Panc1 (cell line): ENCODE measurements at places on chromosomes 16 and 17.

DNA sequence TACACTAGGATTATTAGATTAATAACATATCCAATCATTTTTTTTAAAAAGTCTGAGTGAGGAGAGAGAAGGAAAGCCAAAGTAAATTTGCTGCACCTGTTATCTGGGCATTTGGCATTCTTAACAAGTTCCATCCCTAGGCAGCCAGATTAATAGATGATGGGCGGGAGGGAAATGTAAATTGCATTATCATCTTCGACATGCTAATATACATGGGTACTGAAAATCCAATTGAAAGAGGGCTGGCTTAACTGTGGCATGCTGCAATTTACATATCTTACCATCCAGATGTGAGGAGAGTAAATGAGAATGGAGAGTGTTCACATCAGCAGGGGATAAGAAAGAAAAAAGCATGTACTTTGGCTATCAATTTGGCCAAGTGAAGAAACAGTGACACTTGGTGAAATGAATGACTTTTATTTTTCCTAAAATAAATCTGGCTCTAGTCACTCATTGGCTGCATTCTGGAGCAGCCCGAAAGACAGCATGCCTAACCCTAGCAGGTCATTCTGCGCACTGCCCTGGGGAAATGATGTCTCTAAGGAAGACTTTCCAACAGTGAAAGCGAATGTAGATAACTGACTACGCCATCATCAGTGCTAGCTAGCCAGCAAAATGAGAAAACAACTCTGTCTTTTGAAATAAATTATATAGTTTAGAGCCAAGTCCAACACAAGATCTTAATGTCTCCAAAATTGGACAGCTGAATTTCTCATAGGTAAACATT is 57.9 kb downstream of the HYDIN start:
- no peak for DNase-seq

DNA sequence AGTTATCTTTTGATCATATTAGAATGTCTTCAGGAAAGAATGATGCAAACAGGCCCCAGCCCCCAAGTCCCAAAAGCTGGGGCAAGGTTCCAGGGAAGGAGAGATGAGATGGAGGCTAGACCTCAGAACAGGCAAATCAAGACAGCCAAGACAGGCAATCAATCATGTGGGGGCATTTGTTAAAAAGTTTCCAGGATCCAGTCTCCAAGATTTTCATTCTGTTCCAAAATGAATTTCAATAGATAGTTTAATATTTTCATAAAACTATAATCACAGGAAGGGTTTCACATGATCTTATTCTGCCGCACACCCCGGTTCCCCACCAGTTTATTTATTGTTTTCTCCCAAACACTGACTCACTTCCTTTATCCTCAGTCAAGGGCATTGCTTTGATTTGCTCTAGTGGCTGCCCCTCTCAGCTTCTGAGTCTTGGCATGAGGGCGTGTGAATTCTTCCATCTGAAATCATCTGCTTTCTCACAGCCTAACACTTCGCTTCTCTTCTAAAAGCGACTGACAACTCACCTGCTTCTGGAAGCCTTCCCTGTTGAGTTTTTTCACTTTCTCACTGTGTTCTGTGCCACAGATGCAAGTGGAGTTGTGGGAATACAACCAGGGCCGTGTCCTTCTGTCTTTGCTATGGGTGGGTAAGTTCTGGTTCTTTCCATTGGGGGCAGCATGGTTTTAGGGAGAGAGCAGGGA is 12.2 kb upstream of the TERF2 start:
- no peak for DNase-seq

DNA sequence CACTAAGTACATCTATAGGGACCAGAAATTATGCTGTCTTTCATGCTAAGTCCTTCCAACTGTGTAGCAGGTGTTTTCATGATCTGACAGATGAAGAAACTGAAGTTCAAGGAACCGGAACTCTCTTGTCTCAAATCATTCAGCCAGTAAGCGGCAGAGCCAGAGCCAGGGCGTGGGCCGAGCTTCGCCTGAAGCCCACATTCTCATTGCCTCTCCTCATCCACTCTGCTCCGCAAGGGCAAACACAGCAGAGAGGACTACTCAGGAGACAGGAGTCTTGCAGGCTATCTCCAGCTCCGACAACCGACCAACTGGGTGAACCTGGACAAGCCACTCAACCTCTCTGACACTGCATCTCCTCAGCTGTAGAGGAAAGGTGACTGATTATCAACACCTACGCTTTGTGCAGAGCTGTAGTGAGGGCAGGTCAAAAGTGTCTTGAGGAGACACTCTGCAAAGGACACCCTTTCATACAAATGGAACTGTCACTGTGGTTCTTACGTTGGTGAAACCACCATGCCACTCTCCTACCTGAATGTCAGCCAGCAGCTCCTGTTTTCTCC is 72.9 kb downstream of the CYTH1 start:
- DNase-seq: no peak

DNA sequence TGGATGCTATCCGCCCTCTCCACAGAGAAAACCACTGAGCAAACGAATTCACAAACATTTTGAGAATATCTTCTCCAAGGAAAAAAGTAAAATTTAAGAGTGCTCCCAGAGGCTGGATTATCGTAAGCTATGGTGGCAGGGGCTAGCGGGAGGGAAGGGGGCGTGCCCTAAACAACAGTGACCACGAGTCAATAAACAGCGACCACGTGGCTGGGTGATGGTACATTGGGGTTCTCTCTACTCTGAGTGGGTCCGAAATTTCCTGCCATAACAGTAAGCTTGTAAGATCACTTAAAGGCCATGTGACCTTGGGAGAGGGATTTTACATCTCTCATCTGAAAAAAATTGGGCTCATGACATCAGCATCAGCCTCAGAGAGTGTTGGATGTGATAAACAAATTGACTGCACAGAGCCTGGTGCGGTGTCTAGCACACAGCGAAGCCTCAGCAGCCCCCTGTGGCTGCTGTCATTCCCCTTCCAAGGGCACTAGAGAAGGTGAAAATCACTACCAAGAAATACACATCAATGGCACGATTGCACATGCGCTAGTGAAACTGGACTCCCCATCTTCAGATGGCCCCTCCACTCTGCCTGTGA is 213.2 kb downstream of the XYLT1 start:
- no peak for DNase-seq

GRCh38 chr17:31250229-31250628 is 46.8 kb downstream of the OMG start:
- DNase-seq: no peak

- DNase-seq: no peak
Measured at GRCh38 chr17:47717979-47718621, 14.9 kb upstream of the TBX21 start.

DNA sequence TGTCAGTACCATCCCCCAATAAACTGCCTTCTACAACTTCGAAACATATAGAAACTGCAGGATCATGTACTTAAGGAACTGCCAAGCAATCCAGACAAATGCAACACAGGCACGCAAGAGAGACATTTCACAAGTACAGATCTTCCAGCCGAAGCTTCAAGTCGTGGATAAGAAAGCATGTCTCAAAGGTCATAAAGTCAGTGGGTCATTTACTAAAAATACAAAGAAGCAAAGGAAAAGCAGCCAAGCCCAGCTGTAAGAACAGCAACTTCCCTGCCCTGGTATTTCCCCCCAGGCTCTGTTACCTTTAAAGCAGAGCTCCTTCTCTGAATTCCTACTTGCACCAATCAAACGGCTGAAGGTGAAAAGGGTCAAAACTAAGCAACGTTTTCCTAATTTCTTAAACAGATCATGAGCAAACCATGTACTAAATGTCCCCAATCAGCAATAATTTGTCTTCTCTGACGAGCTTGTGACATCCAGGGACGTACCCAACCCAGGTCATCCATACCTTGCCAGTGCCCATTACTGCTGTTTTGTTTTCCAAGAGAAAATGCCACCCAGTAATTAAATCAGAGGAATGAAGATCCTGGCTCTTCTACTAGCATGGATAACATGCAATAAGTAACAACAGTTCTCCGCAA is 1.7 kb downstream of the AKTIP start:
- DNase-seq: no peak

DNA sequence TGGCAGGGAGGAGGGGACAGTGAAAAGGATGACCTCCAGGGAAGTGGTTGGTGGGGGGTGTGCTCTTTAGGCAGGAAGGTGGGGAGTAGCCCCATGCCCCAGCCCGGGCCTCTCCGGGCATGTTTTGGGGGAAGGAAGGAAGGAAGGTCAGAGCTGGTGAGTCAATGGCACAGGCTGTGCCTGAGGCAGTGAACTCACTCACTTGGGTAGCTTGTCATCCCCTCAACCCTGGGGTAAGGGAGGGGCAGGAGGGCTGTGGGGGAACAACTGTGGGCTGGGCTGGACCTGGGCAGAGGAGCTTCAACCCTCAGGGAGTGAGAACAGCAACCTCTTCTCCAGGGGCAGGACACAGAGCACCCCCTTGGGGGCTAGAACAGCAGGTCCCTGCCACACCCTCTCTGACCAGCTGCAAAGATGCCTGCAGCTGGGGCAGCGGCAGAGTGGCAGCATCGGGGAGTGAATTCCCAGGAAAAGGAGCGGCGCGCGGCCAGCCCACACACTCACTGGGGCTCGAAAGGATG is 6.3 kb downstream of the CSF3 start:
- DNase-seq: no peak
